ENCODE measurements at places on chromosomes 2 and 18. TPM values are rescaled to one million over a fixed set of nuclear protein-coding genes. Genes with fewer than 3 reads are reported as not detected.

DNA sequence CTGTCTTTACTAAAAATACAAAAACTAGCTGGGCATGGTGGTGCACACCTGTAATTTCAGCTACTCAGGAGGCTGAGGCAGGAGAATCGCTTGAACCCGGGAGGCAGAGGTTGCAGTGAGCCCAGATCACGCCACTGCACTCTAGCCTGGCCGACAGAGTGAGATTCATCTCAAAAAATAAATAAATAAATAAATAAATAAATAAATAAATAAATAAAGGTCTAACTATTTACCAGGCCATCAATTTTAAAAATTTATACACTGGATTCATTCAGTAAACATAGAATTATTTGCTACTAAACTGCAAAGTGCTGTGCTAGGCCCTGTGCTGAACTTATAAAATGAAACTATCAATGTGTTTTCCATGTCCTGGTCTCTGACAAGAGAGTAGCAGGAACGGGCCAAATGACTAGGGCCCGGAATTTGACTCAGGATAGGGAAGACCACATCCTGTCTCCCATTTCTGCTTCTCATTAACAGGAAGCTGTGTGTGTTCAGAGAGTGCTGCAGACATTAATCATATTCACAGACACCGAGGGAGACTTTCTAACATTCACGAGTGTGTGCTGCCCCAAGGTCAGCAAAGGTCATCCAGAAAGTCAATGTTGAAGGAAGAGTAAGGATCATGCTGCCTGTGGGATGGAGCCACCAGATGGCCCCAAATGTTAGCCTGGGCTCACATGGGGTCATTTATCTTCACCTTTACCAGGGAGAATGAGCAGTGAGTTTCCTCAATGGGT is 95.8 kb downstream of the SPP2 start:
- DNase-seq = peak; percentile 38

- DNase-seq = no peak
Observed at GRCh38 chr18:75113455-75113854, 95.5 kb downstream of the PTGR3 start.

- DNase-seq = peak; percentile 48
Observed at GRCh38 chr2:179031731-179032408, 18.1 kb downstream of the CCDC141 start.

GRCh38 chr18:4384932-4385331 is 70.2 kb downstream of the DLGAP1 start:
- DNase-seq = no peak

DNA sequence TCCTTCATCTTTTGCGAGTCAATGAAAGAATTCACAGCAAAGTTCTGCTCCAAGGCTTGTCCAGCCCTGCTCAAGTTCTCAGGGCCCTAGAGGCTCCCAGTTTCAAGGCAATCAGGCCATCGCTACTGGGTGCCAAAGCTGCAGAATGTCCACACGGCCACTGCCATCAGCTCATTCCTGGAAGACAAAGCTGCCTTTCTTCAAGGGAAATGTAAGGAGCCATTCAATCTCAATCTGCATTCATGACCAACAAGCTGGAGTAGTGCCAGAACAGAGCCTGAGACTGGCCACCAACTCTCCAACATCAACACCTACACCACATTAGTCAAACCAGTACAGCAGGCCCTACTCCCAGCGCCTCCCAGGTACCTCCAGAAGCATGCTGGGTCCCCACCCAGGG is 202.2 kb downstream of the TCF4 start:
- no peak for DNase-seq

DNA sequence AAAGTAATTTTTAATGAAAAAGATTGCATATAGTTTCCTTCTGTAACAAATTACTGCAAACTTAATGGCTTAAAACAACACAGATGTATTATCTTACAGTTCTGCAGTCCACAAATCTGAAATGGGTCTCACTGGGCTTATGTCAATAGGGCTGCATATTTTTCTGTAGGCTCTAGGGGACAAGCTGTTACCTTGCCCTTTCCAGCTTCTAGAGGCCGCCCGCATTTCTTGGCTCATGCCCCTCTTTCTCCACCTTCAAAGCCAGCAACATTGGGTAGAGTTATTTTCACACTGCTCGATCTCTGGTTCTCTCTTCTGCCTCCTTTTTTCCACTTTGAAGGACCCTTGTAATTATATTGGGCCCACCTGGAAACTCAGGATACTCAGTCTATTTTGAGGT is 16.7 kb downstream of the COPS8 start:
- DNase-seq = no peak

DNA sequence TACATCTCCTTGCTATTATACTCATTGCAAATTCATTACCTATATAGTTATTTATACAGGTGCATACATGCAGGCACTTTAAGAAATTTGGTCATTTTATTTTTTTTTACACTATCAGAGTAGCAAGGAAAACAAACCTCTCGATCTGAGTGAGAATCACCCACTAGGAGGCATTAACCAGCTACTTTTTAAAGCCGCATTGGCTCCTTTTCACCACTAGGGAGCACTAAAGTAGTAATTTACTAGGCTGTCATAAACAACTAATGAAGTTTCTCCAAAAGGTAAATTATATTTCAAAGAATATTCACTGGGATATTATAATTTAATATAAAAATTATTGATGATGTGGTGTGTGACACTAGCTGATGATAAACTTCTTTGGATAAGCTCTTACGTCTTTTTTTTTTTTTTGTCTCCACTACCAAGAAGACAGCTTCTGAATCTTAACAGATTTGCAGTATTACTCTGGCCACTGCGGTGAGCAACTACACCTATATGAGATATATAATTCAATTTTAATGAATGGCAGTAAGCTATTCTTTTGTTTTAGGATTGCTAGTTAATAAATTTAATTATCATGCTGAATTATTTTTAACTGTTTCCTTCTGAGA is 101.9 kb downstream of the NOL4 start:
- no peak for DNase-seq

GRCh38 chr2:60298006-60298696 is 255.3 kb downstream of the BCL11A start:
- no peak for DNase-seq

The RAB27B gene
- 0.22 TPM for total RNA-seq

GRCh38 chr18:44946529-44947113 is 265.9 kb downstream of the SETBP1 start:
- no peak for DNase-seq

The BMP10 gene
- not detected for total RNA-seq

The PPP1R1C gene
- not detected for total RNA-seq

The KIAA2012 gene
- not detected for total RNA-seq

The ANKRD44 gene
- 123 TPM for total RNA-seq

The RESP18 gene
- not detected for total RNA-seq

DNA sequence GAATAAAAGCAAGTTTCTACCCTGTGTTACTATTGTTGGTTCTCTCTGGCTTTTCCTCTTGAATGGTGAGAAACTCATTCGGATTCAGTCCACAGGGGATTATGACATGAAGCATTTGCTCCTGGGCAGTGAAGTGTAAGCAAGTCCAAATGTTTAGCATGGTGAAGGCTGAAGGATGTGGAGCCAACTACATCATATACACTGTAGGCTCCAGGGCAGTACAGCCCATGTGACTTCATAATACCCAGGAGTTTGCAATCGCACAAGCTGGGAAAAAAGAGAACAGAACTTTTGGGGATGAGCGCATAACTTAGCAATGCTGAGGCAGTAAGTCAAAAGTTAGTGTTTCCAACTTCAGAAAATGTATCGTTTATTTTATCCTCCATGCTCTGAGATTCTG is 695.7 kb upstream of the POU3F3 start:
- no peak for DNase-seq

DNA sequence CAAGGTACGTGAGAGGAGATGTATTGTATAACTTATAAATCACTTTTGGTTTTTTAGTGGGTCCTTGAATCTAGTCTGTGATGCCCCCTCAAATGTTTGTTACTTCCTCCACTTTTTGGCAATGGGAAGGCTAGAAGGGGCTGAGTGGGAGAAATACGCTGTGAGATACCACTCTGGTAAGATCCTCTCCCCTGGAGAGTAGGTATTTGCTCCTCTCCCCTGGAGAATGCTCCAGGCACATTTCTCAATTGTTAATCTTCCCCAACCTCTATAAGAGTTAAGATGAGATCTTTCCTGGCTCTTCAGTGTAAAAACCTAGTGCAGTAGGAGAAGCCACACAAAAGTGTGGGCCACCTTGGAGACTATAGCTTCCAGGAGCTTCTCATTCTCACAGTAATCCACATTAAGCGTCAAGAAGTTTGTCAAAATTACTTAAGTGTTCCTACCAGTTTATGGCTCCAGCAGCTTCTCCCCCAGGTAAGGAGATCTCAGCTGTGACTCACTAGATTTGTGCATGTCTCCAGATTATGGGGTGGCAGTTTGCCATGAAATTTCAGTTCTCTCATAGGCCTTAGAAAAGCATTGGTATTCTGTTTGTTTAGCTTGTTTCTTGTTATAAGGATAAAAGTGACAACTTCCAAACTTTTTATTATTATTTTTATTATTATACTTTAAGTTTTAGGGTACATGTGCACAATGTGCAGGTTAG is 182.6 kb downstream of the FSIP2 start:
- no peak for DNase-seq

- peak; percentile 75 for DNase-seq
Observed at GRCh38 chr2:157439824-157440186, 4.1 kb downstream of the CYTIP start.

The SCN1A gene
- not detected for total RNA-seq

GRCh38 chr2:218517434-218518206 is 50.5 kb downstream of the USP37 start:
- DNase-seq = peak; percentile 21

- no peak for DNase-seq
Observed at GRCh38 chr18:37769826-37770225, 204.2 kb upstream of the CELF4 start.

DNA sequence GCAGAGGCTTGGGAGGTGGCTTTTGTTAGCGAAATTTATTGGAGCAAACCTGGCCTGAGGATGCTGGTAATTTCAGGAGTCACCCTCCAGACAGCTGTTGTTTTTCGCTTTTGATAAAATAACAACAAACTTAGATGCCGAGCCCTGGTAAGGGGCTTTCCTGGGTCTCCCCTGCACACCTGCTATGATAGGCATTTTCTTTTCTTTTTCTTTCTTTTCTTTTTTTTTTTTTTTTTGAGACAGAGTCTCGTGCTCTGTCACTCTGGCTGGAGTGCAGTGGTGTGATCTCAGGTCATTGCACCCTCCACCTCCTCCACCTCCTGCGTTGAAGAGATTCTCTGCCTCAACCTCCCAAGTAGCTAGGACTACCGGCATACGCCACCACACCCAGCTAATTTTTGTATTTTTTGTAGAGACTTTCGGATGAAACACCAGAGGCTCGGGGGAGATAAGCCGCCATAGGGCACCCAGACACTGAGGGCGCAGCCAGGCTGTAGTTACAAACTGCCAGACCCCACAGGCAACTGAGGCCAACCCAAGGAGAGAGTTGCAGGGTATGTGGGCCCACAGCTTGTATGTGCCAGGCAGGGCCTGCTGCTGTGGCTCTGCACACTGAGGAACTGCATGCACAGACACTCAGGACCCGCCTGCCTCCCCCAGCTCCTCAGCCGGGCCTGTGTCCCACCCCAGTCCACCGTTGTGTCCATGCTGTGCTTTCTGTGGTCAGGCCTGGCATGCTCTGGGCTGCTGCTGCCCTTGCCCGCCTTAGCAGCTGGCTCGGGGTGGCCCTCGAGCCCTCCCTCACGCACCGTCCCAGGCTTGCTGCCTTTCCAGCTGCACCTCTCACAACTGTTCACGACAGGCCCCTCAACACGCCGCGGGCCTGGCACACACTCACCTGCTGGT is 3.9 kb downstream of the GYPC start:
- DNase-seq = no peak

DNA sequence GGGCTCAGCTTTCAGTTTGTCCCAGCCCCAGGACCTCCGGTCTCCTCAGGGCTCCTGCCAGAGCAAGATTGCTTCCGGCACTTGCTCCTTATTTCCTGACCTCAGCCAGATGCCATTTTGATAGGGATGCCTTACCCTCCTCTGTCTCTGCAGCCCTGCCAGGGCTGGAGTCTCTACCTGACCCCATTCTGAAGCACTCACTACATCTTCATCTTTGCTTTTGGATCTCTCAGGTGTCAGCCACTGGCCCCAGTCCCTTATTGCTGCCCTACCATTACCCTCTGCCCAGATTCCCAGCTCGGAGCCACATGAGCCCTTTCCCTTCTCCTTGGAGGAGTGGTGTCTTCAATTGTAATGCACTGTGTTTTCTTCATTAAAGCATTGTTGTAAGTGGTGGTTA is 17.1 kb downstream of the OSBPL6 start:
- no peak for DNase-seq

The IKZF2 gene
- total RNA-seq = 8.1 TPM

The UGT1A5 gene
- not detected for total RNA-seq

DNA sequence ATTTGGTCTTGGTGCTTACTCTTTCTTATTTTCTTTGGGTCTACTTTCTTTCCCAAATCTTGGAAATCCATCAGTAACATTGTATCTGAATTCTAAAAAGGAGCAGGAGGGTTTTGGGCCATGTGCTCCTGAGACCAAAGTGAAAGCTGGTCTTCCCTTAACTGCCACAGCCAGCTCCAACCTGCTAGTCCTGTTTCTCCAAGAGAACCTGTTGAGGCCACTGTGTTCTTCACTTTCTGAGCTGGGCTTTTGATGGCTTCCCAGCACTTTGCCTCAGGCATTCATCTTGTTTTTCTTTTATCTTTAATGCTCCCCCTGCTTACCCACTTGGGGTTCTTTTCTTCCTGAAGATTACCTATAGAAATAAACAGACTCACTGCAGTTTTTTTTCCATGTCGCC is 53.3 kb downstream of the ARHGAP28 start:
- DNase-seq = no peak

- no peak for DNase-seq
Observed at GRCh38 chr2:197324801-197325200, 14.2 kb upstream of the ANKRD44 start.

- DNase-seq = no peak
Observed at GRCh38 chr2:54310961-54311360, 54.9 kb upstream of the TSPYL6 start.

- DNase-seq = no peak
Observed at GRCh38 chr2:56100791-56101312, 82.9 kb upstream of the CCDC85A start.

- DNase-seq = no peak
Observed at GRCh38 chr18:67705748-67706147, 189.2 kb upstream of the DSEL start.

The PUM2 gene
- 122 TPM for total RNA-seq

The UCN gene
- 1.8 TPM for total RNA-seq

DNA sequence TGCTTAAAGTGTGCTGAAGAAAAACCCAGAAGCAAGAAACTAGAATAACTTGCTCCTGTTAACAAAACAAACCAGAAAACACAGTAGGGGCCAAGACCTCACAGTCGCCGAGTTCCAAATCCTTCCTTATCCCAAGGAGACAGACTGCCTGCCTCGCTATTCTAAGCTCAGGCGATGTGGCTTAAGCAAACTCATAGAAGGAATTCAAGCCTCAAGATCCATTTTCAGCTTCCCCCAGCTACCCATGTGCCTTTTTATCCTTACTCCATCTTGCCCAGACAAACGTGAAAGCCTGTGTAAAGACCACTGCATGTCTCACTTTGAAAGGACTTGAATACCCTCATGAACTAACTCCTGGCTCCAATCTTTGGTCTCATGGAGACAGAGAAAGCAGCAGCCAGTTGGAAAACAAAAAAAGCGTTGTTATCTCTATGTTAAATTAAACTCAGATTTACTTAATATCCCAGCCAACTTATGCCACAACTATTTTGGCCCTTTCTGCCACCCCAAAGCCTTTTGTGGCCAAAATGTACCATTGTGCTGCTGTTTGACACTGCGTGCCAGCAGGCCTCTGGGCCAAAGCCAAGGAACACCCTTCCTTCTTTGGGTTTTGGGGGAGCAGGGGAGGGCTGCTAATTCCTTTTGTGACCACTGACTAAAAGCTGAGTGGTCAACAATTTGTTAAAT is 123.2 kb upstream of the FZD5 start:
- DNase-seq = no peak

- no peak for DNase-seq
Observed at GRCh38 chr18:49162226-49162864, 211.6 kb upstream of the SMAD7 start.

All from activated CD4-positive, alpha-beta memory T cell treated with anti-CD3 and anti-CD28 coated beads for 36 hours (primary cell).